ENCODE measurements at places on chromosomes 7 and 10.

GRCh38 chr7:69764681-69765080 is 166.4 kb downstream of the AUTS2 start:
- DNase-seq: no peak

GRCh38 chr7:36455646-36456045 is 66.0 kb downstream of the ANLN start:
- no peak for DNase-seq

- DNase-seq: no peak
These were observed 66.3 kb upstream of the SP4 start for GRCh38 chr7:21361413-21362125.

GRCh38 chr7:96059075-96059474 is 262.8 kb downstream of the SLC25A13 start:
- DNase-seq: no peak

GRCh38 chr10:77841711-77842375 is 84.7 kb downstream of the DLG5 start:
- no peak for DNase-seq

DNA sequence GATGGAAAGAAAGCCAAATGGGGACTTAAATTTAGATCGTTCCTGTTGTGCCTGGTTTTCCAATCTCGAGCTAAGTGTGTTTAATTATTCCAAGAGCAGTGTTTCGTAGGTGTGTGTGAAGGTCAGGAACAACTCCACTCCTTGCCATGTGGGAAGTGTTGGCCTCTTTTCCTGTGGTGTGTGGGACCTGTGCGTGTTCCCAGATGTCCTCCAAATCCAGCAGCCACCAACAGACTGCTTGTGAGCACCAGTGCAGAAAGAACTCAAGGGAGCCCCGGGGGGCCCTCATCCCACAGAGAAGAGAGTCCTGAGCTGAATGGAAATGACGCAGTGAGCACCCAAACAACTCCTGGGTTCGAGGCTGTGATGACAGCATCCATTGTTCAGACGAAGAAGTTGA is 227.7 kb downstream of the TMEM178B start:
- DNase-seq: no peak

DNA sequence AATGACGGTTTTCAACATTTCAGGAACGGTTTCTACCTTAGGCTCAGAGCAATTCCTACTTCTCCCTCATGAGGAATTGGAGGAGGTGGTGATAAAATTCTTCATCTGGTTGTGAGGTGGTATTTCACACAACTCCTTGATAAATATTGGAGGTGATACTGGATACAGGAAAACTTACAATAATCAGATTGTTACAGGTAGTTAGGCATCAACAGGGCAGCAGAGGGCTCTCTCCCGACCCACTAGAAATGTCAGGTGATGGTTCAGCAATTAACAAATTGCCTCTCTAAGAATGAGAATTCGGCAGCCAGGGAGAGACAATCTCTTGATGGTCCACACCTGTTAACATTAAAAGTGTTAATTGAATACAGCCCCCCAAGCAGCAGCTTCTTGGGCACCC is 22.6 kb downstream of the ZNF786 start:
- no peak for DNase-seq

GRCh38 chr7:130838738-130839137 is 104.7 kb upstream of the KLF14 start:
- DNase-seq: no peak

GRCh38 chr7:296373-296945 is 6.5 kb downstream of the FOXL3 start:
- no peak for DNase-seq

DNA sequence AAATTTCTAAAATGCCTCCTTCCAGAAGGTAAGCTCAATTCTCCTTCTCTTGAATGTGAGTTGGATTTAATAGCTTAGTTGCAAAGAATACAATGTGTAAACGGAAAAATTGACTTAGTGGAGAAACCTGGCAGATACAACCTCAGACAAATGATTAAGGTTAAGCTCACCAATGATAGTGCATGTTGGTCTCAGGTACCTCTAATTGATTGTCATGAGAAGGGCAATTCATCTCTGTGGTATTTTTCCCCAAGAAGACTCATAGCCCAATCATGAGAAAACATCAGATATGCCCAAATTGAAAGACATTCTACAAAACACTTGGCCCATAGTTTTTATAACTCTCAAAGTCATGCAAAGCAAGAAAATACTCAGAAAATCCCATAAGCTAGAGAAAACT is 36.2 kb upstream of the TMEM106B start:
- no peak for DNase-seq

- DNase-seq: no peak
These were observed 46.1 kb upstream of the CACUL1 start for GRCh38 chr10:118800920-118801319.
